ENCODE measurements at places on chromosomes 12 and 14.

DNA sequence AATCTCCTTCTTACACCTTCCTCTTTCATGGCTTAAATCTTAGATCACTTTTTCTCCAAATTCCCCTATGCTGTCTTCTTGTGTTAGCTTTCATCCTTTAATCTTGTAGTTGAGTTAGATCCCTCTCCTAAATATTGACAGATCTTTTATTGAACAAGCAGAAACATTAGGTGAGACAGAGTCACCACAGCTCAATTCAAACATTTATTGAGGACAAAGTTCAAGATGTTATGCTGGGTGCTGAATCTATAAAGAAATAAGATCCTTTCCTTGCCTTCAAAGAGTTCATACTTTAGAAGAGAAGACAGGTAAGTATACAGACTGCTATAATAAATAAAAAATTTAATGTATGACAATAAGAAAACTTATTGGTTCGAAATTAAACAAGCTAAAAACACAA, 109.7 kb downstream of the TXNDC16 start:
- H3K4me1 ChIP-seq, result no peaks in the 10 kb centered on the region
- H3K4me3 ChIP-seq, result no peak overlapping the region
- no peak for DNase-seq
- no peaks in the 10 kb centered on the region for H3K36me3 ChIP-seq
- H3K27me3 ChIP-seq, result no peaks in the 10 kb centered on the region
- no peak overlapping the region for H3K27ac ChIP-seq

- H3K36me3 ChIP-seq, result no peaks in the 10 kb centered on the region
- H3K27me3 ChIP-seq, result no peaks in the 10 kb centered on the region
- DNase-seq, result peak; percentile 79
- H3K27ac ChIP-seq, result no peak overlapping the region
Observed at GRCh38 chr12:27610374-27610773, 85.9 kb upstream of the REP15 start.

DNA sequence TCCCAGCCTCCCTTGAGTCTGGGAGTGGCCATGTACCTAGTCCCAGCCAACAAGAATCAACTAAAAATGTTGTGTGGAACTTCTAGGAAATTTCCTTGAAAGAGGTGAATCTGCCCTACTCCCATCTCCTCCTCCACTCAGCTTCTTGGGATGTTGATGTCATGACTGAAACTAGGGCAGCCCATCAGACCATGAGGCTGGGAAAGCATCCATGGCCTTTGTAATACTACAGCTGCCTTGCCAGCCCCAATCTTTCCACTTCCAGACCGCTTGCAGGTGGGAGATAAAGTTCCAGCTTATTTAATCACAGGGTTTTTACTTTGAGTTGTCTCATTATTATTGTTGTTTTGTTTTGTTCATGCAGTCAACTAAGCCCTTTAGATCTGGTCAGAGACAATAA, 170.3 kb upstream of the LMNTD1 start:
- no peaks in the 10 kb centered on the region for H3K4me1 ChIP-seq
- no peak overlapping the region for H3K27ac ChIP-seq
- no peaks in the 10 kb centered on the region for H3K36me3 ChIP-seq
- no peak for DNase-seq

DNA sequence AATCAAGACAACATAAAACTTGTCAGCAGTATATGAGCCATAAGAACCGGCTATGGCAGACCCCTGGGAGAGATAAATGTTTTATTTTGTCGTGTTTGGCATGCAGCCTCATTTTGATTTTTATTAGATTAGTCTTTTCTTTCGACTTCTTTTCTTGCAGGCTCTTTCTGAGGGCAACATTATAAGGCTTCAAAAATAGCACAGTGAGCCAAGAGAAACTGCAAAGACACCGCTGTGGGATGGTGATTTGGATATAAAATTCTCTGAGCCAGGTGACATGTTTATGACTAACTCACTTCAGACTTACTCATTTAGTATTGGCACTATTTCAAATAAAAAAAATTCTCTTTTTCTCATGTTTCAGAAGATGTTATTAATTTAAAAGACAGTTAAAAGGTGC, 96.8 kb upstream of the PKP2 start:
- no peaks in the 10 kb centered on the region for H3K4me1 ChIP-seq
- H3K36me3 ChIP-seq, result no peaks in the 10 kb centered on the region
- no peak for DNase-seq
- no peak overlapping the region for H3K4me3 ChIP-seq

- H3K4me3 ChIP-seq, result no peak overlapping the region
- H3K27me3 ChIP-seq, result no peaks in the 10 kb centered on the region
- no peaks in the 10 kb centered on the region for H3K4me1 ChIP-seq
- no peak overlapping the region for H3K27ac ChIP-seq
- DNase-seq, result no peak
Observed at GRCh38 chr12:61538951-61539350, 721.3 kb upstream of the USP15 start.

All from prostate gland (tissue), 2 donors.